ENCODE measurements at places on chromosomes 16 and 17.

DNA sequence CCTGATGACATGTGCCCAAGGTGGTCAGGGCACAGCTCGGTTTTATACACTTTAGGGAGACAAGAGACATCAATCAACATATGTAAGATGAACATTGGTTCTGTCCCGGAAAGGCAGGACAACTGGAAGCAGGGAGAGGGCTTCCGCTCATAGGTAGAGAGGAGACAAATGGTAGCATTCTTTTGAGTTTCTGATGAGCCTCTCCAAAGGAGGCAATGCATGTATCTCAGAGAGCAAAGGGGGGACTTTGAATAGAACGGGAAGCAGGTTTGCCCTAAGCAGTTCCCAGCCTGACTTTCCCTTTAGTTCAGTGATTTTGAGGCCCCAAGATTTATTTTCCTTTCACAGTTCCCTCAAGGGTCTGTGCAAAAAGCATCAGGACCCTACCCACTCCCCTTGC is 172.4 kb upstream of the TNRC6C start:
- DNase-seq, result no peak

DNA sequence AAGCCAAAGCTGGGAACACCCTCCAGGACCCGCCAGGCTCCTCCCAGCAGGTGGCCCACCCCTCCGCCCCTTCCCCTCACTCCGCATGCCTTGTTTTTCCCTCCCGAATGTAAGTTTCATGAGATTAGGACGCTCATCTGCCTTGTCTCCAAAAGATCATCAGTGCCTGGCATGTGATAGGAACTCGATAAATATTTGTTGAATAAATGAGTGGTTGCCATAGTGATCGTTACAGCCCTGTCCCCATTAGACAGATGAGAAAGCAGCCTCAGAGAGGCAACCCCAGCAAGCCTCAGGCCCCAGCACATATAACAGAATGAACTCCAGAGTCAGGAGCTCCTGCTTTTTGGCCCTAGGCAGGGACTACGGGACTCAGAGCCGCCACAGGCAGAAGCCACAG is 5.0 kb downstream of the CAMKK1 start:
- no peak for DNase-seq

GRCh38 chr17:13647543-13648021 is 45.9 kb upstream of the HS3ST3A1 start:
- no peak for DNase-seq

GRCh38 chr17:73939806-73940205 is 263.7 kb upstream of the RPL38 start:
- DNase-seq, result no peak

DNA sequence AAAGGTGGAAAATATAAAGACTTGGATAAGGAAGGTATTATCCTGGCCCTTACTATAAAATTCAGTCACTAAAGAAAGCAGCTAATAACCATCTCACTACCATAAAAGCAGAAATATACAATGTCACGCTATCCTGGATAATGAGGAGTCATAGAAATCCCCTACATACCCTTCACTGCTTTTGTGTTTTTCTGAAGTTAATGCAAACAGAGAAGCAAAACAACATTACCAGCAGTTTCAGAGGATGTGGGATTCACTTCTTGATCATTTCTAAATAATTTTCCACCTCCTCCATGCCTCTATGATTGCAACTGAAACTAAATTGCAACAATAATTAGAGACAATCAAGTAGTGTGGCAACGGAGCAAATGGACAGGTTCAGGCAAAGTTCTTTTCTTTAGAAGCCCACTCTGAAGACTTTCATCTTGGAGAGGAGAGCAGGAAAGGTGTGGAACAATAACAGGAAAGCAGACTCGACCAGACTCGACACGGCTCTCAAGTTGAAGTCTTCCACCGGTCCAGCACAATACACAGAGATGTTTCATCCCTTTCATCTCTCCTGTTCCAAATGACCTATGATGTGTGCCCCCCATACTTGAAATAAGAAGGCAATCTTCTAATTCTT is 10.2 kb downstream of the CYTH1 start:
- DNase-seq, result no peak

DNA sequence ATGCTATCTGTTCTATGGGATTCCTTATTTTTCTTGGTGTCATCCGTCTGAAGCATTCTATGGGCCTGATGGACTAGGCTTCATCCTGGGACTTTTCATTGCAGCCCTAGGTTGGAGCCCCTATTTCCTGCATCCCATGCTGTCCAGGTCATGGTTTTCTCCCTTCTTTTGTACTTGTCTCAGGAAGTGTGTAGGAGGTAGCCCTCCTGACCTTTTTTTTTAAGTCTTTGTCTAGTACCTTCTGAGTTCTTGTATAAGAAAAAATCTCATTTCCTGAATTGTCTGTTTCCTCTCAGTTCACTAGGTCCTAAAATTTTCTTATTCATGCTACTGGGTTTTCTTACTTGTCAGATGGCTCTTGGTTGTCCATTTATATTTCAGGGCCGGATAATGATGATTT is 6.0 kb downstream of the NDEL1 start:
- DNase-seq, result no peak
